ENCODE measurements at places on chromosomes 16 and 17.

GRCh38 chr16:57282510-57283213 is 1.8 kb downstream of the PLLP start:
- DNase-seq, result no peak

- no peak for DNase-seq
Observed at GRCh38 chr16:73126525-73126853, 78.6 kb upstream of the ZFHX3 start.

DNA sequence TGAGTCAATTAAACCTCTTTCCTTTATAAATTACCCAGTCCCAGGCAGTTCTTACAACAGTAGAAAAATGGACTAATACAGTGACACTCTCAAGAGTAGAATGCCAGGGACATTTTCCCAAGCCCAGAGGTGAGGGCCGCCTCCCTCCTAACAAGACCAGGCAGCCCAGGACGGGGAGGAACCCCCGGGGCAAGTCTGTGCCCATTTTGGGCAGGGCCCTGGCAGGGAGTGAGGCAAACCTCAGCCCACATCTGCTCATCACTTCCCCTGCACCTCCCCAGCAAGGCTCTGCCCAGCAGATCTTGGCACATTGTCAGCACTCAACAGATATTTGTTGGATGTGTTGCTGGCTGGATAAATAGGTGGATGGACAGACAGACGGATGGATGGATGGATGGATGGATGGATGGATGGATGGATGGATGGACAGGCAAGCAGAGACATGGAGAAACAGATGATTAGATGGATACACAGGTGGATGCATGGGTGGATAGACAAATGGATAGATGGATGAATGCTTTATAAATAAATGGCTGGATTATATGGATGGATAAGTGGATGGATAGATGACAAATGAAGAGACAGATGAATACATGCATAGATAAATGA is 271.3 kb downstream of the PARN start:
- no peak for DNase-seq

DNA sequence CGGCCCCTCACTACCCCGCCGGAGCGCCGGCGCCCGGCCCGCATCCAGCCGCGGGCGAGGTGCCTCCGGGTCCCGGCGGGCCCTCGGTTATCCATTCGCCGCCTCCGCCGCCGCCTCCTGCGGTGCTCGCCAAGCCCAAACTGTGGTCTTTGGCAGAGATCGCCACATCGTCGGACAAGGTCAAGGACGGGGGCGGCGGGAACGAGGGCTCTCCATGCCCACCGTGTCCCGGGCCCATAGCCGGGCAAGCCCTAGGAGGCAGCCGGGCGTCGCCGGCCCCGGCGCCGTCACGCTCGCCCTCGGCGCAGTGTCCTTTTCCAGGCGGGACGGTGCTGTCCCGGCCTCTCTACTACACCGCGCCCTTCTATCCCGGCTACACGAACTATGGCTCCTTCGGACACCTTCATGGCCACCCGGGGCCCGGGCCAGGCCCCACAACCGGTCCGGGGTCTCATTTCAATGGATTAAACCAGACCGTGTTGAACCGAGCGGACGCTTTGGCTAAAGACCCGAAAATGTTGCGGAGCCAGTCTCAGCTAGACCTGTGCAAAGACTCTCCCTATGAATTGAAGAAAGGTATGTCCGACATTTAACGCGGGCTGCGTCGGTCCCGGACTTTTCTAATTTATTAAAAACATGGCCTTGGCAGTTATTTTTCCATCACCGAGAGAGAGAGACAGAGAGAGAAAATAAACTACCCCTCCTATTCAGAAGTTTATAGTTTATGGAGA is 2.8 kb downstream of the IRX5 start:
- DNase-seq, result peak; percentile 78

DNA sequence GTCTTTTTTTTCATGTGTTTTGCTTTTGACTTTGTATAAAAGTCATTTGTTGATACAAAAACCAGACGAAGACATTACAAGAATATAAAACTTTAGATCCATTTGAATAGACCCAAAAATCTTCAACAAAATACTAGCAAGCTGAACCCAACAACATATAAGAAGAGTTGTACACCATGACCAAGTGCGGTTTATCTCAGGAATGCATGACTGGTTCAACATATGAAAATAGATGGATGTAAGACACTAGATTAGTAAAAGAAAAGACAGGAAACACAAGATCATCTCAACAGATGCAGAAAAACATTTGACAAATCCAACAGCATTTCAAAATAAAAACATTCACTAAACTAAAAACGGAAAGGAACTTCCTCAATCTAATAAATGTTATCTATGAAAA is 69.0 kb downstream of the TBC1D16 start:
- peak; percentile 1 for DNase-seq

DNA sequence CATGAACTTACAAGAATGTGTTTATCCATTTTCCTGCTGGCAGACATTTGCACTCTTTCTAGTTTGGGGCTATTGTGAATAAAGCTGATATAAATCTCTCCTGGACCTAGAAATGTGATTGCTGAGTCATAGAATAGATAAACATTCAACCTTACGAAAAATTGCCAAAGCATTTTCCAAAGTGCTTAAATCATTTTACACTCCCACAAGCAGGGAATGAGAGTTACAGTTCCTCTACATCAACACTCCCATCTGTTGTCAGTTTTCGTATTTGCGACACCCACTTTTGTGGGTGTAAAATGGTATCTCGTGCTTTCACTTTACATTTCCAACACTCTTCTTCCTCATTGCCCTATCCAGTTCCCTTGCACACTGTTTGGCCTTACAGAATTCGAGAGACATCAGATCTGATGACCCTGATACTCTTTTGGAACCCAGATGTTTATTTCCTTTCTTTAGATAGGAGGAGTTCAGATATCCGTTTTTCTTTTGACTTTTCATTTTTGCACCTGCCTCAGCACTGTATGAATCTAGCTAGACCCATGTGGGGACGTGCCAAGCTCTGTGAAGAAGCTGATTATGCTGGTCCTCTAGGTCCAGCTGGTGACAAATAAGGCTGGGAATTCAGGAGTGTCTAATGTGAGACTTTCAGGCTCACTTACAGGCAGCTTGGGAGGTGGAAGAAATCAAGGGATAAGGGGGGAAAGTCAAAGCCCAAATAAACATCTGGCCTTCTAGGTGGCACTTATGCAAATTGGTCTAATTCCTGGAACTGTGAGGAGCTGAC is 14.0 kb downstream of the SOX9 start:
- DNase-seq, result no peak

DNA sequence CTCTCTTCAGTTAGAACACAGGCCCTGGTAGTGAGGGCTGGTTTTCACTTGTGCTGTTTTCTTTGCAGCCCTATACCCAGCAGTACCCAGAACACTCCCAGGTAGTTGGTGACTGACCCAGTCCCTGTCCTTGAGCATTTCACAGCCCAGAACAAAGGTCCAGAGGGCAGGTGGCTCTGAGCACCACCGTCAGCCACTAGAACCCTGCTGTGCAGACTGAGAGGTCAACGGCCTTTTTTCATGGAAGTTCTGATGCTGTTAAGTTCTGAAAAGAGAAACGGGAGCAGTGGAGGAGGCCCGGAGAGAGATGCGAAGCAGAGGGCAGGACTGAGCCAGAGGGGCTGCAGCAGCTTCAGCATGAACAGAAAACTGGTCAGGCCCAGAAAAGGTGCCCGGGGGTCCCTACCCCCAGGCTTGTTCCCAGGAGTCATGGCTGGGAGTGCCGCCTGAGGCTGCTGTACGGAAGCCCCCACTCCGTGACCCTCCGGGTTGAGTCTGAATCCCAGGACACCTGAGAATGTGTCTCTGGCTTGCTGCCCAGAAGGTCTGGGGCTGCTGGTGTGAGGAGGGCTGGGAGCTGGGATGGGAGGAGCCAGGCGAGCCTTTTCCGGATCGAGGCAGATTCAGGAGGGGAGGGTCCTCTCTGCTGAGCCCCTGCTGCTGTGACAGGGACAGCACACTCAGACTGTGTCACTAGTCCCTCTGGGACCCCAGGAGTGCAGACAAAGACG is 8.7 kb downstream of the ZNF276 start:
- DNase-seq, result peak; percentile 28

DNA sequence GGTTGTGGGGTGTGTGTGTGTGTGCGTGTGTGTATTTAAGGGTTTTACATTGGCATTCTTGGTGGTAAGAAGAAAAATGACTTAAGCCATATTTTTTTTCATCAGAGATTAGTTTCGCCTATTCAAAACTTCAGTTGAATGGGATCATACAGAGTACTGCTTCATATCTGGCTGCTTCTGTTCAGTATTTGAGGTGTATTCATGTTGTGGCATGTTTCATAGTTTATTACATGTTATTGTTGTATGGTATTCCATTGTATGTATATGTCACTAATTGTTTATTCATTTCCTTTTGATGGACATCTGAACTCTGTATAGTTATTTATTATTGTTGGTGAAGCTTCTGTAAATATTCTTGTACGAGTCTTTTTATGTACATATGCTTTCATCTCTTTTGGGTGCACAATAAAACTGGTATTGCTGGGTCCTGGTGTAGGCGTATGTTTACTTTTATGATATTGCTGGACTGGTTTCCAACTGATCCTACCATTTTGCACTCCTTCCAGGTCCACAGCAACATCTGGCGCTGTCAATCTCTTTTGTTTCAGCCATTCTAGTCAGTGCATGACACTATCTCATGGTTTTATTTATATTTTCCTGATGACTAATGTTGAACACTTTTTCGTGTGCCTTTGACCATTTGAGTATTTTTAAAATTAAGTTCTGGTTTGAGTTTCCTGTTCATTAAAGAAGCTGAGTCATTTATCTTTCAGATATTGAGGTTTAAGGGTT is 77.4 kb upstream of the MAF start:
- no peak for DNase-seq

DNA sequence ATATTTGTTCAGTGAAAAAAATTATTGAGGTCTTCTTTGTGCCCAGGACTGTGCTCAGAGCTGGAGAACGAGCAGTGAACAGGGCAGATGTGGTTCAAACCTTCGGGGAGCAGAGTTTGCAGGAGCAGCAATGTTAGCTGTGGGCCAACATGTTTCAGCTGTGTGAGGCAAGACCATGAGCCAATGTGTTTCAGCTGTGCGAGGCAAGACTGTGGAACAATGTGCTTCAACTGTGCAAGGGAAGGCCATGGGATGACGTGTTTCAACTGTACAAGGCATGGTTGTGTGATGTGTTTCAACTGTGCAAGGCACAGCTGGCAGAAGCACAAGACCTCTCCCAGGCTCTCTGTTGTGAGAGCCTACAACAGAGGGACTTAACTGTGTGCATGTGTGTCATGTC is 35.2 kb upstream of the SDK2 start:
- DNase-seq, result no peak

GRCh38 chr17:71922439-71922838 is 198.4 kb upstream of the SOX9 start:
- DNase-seq, result no peak

GRCh38 chr17:76154936-76155845 is 14.1 kb upstream of the FOXJ1 start:
- DNase-seq, result no peak

- DNase-seq, result peak; percentile 55
Observed at GRCh38 chr17:35766903-35767510, 6.3 kb downstream of the C17orf50 start.

GRCh38 chr17:67358612-67359011 is 7.8 kb downstream of the PSMD12 start:
- DNase-seq, result no peak

GRCh38 chr17:46915596-46915995 is 7.4 kb upstream of the GOSR2 start:
- no peak for DNase-seq

DNA sequence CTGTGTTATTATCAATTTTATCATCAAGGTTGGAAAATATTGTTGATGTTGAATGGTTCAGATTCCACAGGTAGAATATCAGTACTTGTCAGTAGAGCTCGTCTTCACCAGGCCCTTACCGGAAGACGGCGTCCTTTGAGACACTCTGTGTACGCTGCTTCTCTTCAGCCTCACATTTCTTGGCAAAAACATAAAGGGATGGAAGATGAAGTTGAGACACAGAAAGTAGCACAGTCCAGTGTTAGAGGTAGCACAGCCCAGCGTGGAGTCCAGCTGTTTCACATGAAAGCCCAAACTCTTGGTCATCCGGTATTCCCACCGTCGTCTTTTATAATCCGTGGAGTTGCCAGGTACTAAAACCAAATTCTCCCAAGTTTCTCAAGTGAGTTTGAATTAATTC is 30.4 kb downstream of the ATP2C2 start:
- DNase-seq, result no peak

DNA sequence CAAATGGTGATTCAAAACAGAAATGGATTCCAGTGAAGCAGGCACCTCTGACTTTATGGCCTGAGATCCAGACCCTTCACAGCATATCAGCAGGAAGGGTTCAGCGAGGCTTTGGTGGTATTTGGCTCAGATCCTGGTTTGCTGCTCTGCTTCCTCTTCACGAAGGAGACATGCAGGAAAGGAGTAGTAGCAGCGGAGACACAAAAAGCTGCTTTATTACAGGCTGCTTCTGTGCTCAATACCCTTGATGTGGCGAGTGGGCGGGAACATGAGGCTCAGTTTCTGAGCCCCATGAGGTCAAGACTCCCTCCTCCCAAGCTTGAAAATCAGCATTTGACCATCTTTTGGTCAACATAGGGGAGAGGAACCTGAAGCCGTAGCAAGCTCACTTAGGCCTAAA is 213.3 kb upstream of the AXIN2 start:
- DNase-seq, result no peak

GRCh38 chr17:80796430-80796861 is 195.2 kb upstream of the CHMP6 start:
- no peak for DNase-seq

GRCh38 chr17:66373944-66374817 is 71.8 kb downstream of the PRKCA start:
- peak; percentile 82 for DNase-seq

DNA sequence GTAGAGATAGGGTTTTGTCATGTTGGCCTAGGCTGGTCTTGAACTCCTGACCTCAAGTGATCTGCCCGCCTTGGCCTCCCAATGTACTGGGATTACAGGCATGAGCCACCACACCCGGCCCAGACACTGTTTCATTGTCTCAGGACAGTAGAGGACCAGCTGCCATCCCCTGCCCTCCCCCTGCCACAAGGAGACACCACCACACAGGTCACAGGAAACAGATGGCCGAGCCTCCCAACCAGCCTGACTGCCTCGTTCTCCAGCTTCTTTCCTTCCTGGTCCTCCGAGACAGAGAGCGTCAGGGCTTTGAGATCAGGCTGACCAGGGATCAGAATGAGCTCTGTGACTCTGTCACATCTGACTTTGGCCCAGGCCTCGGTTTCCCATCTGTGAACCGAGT is 20.8 kb upstream of the RNPS1 start:
- peak; percentile 13 for DNase-seq

- DNase-seq, result no peak
Observed at GRCh38 chr17:41511116-41511515, 5.7 kb upstream of the KRT13 start.

DNA sequence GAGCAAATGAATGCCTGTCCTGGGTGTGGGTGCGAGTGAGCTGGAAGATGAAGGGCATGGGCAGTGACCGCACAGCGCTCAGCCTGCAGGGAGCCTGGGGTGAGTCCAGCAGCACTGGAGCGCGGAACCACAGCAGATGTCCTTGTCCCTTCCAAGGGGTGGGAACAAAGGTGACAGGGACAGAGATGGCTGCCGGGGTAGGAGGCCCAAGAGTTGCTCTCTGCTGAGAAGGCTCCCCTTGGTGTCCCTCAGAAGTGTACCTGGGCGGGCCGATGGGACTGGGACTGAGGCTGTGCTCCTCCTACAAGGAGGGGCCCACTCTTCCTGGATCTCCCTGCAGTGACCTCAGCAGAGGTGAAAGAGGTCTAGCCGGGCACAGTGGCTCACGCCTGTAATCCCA is 7.6 kb upstream of the PGAP6 start:
- DNase-seq, result no peak
